ENCODE measurements at places on chromosomes 2 and 18.

- DNase-seq, result peak; percentile 83
Observed at GRCh38 chr2:8525582-8526402, 156.1 kb upstream of the ID2 start.

DNA sequence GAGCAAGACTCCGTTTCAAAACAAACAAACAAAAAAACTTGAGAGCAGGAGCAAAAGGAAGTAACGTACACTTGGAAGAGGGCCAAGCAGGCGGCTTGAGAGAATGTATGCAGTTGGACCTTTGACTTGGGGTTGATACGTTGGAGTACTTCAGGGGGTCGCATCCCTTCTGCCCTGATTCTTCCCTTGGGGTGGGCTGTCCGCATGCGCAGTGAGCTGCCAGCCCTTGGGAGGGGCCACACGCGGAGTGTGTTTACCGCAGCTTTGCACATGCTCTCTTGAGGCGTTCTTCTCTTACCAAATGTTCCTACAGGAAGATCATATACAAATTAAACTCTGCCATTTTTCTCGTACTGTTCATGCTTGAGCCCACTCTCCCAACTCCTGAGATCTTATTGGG is 38.1 kb upstream of the SOCS6 start:
- no peak for DNase-seq

DNA sequence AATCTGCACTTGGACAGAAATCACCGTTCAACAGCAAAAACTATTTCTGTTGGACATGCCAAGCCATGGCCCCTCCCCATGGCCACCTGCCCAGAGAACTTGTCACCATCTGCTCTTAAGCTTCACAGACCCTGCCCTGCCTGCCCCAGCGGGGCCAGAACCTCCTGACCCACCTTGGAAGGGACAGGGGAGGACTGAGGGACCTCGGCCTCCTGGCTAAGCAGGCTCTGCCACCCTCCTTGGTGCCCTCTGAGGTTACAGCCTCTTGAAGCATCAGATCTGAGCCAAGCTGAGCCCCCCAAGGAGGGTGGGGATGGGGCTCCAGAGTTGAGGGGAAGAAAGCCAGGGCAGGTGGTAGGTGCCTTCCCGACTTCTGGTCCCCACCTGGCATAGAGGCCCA is 6.5 kb downstream of the TEX261 start:
- no peak for DNase-seq

GRCh38 chr2:42047488-42048298 is at the start of gene PKDCC:
Gene PKDCC, plus strand, starts transcription at chr2:42048021. Its CDS starts 179 bp downstream, at chr2:42048200.
- peak; percentile 90 for DNase-seq

- DNase-seq, result no peak
Observed at GRCh38 chr18:76167845-76168621, 327.0 kb downstream of the ZNF516 start.

Measured in left cardiac atrium (tissue), 4 donors.